MM.1S (cell line): ENCODE measurements at places on chromosomes 7 and 10.

- no peak for DNase-seq
Observed at GRCh38 chr7:117190104-117190503, 132.8 kb downstream of the WNT2 start.

- DNase-seq, result no peak
Observed at GRCh38 chr7:157679607-157680006, 342.8 kb downstream of the DNAJB6 start.

- no peak for DNase-seq
Observed at GRCh38 chr7:151210087-151210854, at the start of gene H2BK1. H2BK1 (minus strand) TSS chr7:151210488; CDS start chr7:151210318, 170 bp downstream.

- no peak for DNase-seq
Observed at GRCh38 chr10:88347022-88347421, 236.1 kb downstream of the RNLS start.

GRCh38 chr7:52151559-52151958 lies 835.0 kb upstream of the COBL start:
- DNase-seq, result no peak

DNA sequence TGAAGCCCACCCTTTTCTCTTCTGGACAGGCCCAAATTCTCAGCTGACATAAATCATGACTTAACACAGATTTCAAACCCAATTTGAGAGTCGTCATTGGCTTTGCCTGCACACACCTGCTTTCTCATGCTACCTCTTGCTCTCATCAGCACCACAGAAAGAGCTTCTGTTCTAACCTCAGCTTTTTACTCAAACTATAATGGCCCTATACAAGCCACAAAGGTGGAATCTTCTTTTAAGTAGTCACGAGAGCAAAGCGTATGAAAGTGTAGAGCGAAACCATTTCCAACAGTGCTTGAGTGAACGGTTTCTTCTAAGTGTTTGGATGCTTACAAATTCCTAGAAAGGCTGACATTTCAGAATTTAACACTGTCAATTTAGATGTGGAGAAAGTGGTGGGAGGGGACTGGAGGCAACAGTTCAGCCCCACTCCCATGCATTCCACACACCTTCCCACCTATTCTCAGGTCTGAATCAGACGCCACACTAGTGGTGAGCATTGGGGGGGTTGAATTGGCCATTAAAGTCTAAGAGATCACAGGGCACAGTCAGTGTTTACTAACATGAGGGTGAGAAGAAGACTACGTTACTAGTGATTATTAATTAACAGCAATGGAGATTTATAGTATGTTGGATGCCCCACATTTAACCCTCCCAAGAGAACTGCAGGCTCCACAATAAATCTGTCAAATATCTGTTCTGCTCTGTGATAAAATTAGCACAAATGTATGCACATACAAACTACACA lies 114.0 kb downstream of the PRKCQ start:
- no peak for DNase-seq

DNA sequence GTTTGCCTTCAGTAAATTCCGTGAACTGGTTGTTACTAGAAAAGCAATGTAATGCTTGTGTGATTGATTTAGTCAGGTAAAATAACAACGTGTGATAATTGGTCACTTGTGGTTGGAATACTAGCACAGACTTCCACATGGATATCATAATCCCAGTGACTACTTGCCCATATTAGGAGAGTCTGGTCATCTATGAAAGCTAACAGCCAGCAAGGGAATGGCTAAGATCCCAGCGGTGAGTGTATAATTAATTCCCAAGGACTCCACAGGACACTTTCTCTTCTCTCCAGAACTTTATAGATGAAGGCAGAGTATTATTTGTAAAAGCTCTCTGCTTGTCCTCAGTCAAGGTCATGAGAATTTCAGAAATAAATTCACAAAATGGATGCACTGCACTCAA lies 662.6 kb upstream of the TEX47 start:
- DNase-seq, result no peak

DNA sequence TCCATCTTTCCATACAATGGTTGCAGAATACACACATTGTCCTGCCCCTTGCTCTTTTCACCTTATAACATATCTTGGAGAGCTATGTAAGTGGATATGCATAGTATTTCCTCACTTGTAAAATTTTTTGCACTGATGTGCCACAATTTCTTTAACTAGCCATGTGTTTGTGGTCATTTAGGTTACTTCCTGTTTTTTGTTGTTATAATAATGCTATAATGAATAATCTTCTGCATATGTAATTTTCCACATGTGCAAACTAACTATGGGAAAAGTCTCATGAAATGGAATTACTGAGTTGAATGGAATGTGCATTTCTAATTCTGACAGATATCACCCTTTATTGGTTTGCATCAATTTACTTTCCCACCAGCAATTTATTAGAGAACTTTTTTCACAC lies 2.8 kb downstream of the TAS2R41 start:
- no peak for DNase-seq

GRCh38 chr10:101218351-101219138 lies 10.7 kb downstream of the LBX1 start:
- DNase-seq, result no peak

DNA sequence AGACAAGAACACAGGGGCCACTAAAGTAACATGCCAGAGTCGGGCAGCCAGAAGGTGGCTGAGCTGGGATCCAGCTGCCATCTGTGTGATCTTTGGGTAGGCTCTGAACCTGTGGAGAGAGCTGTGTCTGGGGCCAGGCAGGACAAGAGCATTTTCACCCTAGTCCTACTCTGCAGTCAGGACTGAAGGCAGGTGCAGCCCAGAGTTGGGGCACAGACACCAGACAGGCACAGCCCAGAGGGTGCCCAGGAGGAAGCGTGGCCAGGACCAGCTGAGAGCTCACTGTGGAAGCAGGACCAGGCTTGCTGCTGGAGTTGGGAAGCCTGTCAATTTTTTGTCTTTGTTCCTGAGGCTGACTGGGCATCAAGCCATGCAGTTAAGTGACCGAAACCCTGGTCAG lies 113.6 kb downstream of the ADCY1 start:
- no peak for DNase-seq

DNA sequence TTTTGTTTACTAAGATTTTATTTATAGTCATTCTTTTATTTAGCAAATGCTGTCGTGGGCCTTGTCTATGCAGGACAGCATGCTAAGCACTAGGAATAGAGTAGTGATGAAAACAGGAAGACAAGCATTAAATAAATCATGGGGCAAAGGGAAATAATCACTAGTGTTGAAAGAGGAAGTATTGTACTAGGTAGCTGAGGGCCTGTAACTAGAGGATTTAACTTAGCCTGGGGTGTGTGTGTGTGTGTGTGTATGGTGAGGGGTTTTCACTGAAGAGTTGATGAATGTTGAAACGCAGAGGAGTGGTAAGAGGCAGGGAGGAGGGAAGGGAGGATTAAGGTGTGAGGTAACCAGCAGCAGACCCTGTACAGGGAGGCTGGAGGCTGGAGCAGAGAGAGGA lies 446.4 kb downstream of the SDK1 start:
- DNase-seq, result no peak
